ENCODE measurements at places on chromosomes 11 and 22.

DNA sequence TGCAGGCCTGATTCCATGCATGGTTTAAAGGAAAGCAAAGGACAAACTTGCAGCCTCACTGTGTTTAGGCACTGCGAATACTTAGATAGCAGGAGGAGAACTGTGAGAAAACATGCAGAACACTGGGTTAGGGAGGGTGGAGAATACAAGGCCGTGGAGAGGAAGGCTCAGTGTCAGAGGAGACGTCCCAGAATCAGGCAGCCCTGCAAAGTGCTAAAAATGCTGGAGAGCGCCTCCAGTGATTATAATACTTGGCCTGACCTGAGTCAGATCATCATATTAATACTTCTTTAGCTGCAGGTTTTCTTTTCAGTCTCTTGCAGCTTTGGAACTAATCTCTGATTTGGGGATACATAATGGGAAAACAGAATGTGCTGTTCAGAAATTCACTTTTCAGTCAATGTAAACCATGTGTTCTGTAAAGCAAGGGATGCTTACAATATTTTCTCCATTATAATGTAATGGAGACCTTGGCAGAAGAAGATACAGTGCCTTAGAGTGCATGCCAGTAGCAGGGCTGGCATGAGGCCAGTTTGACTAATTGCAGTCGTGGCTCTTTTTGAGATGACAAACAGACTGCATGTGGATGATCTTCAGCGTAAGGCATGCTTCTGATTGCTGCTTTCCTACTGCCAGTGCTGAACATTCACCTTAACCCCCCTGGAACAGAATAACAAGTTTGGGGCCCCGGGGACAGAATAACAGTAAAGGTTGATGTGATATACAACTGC lies 16.8 kb downstream of the EXT2 start:
- DNase-seq: no peak

DNA sequence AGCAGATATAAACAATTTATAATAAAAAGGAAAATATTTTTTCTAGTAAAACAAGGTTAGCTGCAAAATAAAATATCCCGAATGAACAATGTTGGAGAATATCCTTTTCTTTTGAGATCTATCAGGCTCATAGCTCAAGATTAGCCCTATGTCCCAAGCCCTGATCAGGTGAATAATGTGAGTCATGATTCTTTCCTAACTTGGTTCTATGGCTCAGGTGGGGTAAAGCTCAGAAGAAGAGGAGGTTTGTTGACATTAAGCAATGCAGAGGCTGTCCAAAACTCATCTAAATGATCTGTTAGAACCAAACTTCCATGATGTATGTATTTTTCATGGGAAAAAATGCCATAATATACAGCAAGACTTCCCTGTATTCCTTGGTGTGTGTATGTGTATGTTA lies 86.1 kb downstream of the TRIM44 start:
- no peak for DNase-seq

DNA sequence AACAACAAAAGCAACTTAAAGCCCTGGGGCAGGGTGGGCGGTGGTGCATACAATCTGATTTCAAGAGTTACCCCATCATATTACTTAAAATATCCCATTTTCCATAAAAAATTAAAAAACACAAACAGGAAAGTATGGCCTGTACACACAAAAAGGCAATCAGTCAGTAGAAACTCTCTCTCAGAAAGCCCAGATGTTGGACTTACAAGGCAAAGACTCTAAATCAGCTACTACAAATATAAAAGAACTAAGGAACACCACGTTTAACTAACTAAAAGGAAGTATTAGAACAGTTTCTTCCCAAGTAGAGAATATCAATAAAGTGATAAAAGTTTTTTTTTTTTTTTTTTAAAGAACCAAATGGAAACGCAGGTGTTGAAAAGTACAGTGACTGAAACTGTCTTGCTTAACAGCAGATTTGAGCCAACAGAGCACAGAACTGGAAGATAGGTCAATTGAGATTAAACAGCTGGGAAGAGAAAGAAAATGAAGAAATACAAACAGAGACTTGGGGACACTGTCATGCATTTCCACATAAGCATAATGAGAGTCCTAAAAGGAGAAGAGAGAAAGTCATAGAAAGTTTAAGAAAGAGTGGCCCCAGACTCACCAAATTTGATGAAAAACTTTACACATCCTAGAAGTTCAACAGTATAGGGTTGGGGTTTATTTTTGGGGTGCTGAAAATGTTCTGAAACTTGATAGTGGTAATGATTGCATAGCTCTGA lies 8.6 kb downstream of the SC5D start:
- DNase-seq: no peak

GRCh38 chr11:69881467-69882269 lies 62.5 kb upstream of the FGF3 start:
- no peak for DNase-seq

DNA sequence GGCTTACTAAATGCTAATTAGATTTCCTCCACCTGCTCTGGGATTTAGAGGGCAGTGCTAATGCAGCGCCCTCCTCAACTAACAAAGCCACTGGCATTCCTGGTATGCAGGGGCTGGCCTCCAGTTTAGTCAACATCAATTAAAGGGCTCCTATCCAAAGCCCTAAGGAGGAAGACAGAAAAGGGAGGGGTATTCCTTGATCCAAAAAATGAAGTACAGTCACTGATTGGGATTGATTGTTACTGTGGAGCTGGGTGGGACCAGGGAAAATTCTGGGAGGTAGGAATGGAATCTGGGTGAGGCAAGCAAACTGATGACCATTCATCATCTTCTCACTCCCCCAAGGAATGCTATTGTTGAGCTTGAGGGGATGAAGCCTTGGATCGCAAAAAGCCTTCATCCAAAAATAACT lies 52.2 kb downstream of the GAB2 start:
- DNase-seq: no peak

DNA sequence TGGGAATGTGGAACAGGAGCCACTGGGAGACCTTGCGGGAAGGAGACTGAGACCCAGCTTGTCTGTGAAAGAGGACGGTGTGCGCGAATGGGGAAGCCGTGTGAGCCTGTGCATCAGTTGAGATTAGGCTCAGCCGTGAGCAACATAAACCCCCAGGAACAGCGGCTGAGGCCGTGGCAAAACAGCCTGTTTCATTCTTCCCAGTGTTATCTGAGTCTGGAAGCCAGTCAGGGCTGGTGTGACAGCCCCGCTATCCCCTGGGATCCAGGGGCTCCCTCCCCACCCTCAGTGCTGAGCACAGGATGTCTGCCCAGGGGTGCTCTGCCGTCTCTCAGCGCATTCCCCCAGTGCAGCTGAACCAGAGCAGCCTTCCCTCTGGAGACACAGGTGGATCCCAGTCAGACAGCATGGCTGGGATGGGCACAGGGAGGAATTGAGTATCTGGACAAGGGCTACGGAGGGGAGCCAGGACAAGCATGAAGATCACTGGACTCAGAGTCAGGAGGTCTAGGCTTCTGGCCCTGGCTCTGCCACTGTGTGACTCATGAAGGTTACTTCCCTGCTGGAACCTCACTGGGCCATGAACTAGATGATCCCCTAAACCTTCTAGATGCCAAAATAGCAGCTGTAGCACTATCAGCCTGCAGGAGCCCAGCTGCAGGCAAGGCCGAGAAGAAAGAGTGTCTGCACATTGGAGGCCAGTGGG lies 8.6 kb downstream of the OAF start:
- no peak for DNase-seq

DNA sequence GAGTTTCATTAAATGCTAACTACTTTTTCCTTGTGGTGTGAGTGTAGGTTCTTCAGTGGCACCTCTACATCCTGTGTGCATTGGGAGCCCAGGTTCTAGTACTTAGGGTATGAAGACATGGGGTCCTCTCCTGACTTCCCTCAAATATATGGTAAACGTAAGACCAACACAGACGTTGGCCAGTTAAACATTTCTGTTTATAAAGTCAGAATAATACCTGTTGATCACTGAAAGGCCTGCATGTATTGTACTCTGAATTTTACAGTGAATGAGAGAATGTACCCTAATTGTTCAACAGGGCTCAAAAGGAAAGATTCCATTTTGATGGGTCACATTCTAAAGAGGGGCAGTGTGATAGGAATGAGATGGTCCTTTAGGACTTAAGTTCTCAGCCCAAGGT lies 3.2 kb downstream of the RPL27A start:
- no peak for DNase-seq

DNA sequence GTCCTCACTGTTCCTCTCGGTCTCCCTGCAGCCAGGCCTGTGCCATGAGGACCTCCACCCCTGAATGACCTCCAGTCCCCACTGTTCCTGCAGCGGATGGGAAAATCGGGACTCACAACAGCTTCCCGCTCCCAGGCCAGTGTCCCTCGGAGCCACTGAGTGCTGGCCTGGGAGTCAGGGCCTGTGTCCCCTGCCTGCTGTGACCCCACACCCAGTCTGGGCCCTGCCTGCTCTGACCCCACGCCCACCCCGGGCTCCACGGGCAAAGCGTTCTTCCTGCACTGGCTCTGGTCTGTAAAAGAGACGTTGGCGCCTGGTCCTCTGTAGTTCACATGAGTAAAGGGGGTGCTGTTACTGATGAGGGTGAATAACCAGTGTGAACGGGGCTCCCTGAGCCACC lies 73.0 kb upstream of the SHISAL1 start:
- DNase-seq: no peak

Data from stimulated activated CD8-positive, alpha-beta memory T cell treated with anti-CD3 and anti-CD28 coated beads, Interleukin-4, amount 100 ng/mL, for 1 hour (primary cell).